Gastroesophageal sphincter (tissue), 4 donors: ENCODE measurements at places on chromosomes 1 and 21. TPM values are rescaled to one million over a fixed set of nuclear protein-coding genes. Genes with fewer than 3 reads are reported as not detected.

- ATAC-seq = peak; percentile 73
Observed at GRCh38 chr1:179002552-179003345, 22.9 kb upstream of the FAM20B start.

GRCh38 chr1:56577406-56578137 is 1.8 kb downstream of the PLPP3 start:
- no peak for ATAC-seq

- no peak for ATAC-seq
Observed at GRCh38 chr1:37763791-37764413, 1.0 kb downstream of the EPHA10 start.

DNA sequence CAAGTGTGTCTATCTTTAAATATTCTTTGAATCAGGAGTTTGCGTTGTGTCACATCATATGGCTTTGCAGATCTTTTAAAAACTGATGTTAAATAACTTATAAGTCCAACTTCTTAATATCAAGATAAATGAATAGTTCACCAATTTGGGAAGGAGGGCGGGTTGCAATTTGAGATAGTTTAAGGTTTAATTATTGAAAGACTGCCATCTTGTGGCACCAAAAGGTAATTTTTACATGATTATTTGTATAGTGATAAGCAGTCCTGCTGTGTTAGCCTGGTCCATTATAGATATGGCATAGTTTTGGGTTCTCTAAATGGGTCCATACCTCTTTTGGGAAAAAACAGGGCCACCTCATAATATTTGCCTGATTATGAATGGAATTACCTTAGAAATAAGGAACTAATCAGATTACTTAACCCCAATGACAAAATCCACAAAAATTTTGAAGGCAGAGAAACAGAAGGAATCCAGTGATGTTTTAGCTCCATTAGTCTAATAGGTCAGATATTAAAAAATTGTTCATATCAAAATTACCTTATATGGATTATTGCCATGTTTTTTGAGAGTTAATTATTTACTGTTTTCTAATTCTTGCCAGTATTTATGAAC is 64.3 kb downstream of the PRKAA2 start:
- peak; percentile 43 for ATAC-seq

DNA sequence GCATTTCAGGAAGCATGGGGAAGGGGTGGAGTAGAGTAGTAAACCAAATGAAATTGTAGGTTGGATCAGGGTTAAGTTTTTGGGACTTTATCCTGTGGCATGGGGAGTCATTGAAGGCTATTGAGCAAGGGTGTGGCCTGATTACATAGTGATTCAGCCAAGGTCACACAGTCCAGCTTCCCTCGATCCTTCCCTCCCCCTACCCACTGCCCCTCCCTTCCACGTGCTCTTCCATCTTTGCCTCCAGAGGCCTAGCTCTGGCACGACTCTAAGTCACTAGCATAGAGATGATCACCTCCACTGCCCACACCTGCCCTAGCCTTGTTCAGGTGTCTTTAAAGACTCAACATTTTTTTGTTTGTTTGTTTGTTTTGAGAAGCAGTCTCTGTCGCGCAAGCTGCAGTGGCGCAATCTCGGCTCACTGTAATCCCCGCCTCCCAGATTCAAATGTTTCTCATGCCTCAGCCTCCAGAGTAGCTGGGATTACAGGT is 37.2 kb upstream of the SLC9A1 start:
- ATAC-seq = no peak

- ATAC-seq = no peak
Observed at GRCh38 chr1:170734412-170735175, 70.7 kb downstream of the PRRX1 start.

DNA sequence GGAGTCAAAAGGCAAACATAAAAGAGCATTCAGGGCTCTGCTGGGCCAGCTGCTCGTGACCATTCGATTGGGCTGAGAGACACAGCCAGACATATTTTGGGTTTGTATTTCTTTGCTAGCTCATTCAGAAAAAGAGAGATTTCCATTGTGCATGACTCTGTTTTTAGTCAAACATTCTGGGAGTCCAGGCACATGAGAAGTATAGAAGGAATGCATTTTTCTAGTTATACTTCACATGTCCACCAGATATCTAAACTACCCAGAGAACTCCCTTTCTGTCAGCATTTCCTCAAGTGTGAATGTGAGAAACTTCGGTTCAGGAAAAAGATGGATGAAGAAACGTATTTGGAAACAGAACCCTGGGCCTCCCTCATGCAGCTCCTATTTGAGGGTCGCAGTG is 6.3 kb upstream of the KCNE1 start:
- no peak for ATAC-seq

DNA sequence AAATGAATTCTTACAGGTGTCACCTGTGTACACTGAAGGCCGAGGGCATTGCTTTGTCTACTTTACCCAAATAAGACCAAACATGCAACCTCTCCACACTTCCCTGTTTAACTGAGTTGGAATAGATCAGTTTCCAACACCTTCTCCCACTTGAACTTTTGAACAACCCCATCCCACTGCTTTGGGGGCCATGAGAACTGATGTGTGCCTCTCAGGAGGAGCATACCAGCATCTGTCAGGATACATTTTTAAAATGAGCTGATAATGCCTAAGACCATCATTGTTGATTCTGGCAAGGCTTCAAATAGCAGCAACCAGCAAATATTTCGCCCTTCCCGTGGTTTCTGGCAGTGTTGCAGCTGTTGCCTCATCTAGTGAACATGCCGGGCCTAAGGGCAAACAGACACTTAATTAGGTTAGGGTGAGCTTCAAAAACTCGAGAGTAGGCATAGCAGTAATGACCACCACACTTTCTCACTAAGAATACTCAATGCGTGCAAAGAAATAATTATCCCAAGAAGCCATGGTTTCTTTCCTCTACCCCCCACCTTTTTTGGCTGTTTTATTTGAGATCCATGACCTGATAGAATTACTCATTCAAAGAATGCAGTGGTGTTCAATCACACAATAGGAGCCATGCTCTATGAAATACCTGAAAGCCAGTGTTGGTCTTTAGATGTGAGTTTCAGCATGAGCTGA is 63.7 kb downstream of the MAP10 start:
- no peak for ATAC-seq

DNA sequence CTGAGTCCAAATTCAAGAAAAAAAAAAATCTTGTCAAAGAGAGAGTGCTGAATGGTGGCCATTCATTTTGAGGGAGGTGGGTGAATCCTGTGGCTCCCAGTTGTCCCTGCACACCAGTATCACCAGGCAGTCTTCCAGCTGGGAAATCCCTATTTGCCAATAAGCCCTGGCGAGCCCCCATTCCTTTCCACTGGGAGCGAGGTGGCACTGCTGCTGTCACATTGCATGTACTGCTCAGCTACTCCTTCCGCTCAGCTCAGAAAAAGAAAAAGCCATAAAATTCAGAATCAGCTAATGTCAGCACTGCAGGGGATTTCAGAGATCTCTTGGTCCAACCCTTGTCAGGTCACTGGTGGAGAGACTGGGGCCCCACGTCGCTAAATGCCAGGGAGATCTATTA is 298.5 kb downstream of the OMA1 start:
- no peak for ATAC-seq

C1orf74 gene
- total RNA-seq = 0.93 TPM

MATN1 gene
- total RNA-seq = not detected
